Left ventricle myocardium inferior (tissue), 1 donor: ENCODE measurements at places on chromosomes 13 and 19. TPM values are rescaled to one million over a fixed set of nuclear protein-coding genes. Genes with fewer than 3 reads are reported as not detected.
A peak's percentile ranks its signal among the peaks of the same experiment; 100 is the strongest.

GRCh38 chr13:26300140-26300539, 46.2 kb downstream of the CDK8 start:
- no peak for DNase-seq

DNA sequence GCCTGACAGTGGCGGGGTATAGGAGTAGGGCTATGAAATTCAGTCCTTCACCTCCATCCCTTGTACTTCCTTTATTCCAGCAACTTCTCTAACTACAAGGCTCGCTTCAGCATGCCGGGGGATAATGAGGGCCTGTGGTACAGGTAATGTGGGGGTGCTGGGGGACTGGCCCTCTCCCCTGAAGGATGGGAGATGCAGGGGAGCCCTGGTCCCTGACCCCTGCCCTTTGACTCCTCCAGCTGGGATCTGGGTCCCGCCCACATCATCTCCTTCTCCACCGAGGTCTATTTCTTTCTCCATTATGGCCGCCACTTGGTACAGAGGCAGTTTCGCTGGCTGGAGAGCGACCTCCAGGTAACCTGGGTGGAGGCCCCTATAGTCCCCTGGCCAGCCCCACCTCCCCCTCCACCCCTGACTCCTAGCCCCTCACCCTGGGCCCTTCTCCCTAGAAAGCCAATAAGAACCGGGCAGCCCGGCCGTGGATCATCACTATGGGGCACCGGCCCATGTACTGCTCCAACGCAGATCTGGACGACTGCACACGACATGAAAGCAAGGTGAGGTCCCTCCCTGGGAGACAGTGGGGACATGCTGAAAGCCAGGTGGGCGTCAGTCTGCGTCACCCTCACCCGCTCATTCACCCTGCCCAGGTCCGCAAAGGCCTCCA, 16.5 kb downstream of the ACP7 start:
- no peak for DNase-seq

The SCAF1 gene
- total RNA-seq, result 38.8 TPM

DNA sequence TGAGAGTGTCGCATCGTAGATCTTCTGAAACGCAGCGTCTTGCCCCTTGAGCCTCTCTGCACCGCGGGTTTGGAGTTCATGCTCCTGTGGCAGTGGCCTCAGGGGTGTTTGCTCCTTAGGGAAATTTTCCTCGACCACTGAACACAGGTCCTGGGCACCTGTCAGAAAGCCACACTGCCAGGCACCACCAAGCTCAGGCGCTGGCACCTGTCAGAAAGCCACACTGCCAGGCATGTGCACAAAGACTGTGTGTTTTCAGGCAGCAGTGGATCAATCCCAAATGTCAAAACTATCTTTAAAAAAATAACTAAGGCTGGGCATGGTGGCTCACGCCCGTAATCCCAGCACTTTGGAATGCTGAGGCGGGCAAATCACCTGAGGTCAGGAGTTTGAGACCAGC, 87.1 kb downstream of the ATP11A start:
- DNase-seq, result no peak

The ANGPTL8 gene
- total RNA-seq, result not detected

The FGF21 gene
- not detected for total RNA-seq

- DNase-seq, result no peak
Observed at GRCh38 chr19:41767115-41767514, 11.8 kb downstream of the CEACAM6 start.

- no peak for DNase-seq
Observed at GRCh38 chr19:37936166-37936565, 29.2 kb downstream of the SIPA1L3 start.

GRCh38 chr13:51770681-51771417, 33.1 kb downstream of the DHRS12 start:
- DNase-seq, result no peak

GRCh38 chr13:44436589-44437337, 63.1 kb downstream of the SERP2 start:
- DNase-seq, result peak; percentile 95

The CC2D1A gene
- 20.1 TPM for total RNA-seq

DNA sequence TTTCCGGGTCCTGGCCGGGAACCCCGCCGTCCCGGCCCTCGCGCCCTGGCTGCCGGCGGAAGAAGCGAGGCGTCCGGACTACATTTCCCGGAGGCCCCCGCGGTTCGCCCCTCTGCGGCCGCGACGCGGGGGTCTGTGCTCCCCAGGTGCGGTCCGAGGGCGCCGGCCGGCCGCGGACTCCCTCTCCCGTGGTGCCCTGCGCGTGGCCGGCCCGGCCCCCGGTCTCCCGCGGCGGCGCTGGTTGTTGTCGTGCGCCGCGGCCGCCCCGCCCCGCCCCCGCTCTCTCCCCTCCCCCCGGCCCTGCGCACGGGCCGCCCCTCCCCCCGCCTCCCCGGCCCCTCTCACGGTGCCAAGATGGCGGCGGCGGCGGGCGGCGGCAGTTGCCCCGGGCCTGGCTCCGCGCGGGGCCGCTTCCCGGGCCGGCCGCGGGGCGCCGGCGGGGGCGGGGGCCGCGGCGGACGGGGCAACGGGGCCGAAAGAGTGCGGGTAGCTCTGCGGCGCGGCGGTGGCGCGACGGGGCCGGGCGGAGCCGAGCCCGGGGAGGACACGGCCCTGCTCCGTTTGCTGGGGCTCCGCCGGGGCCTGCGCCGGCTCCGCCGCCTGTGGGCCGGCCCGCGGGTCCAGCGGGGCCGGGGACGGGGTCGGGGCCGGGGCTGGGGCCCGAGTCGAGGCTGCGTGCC, at the start of gene KMT2B:
TSS of gene KMT2B (plus strand) at position 339 of the 680 bp plus-strand sequence. CDS start at position 355, 16 bp downstream.
- DNase-seq, result no peak

- no peak for DNase-seq
Observed at GRCh38 chr13:23377983-23378632, 55.4 kb downstream of the SACS start.

The DLL3 gene
- not detected for total RNA-seq

DNA sequence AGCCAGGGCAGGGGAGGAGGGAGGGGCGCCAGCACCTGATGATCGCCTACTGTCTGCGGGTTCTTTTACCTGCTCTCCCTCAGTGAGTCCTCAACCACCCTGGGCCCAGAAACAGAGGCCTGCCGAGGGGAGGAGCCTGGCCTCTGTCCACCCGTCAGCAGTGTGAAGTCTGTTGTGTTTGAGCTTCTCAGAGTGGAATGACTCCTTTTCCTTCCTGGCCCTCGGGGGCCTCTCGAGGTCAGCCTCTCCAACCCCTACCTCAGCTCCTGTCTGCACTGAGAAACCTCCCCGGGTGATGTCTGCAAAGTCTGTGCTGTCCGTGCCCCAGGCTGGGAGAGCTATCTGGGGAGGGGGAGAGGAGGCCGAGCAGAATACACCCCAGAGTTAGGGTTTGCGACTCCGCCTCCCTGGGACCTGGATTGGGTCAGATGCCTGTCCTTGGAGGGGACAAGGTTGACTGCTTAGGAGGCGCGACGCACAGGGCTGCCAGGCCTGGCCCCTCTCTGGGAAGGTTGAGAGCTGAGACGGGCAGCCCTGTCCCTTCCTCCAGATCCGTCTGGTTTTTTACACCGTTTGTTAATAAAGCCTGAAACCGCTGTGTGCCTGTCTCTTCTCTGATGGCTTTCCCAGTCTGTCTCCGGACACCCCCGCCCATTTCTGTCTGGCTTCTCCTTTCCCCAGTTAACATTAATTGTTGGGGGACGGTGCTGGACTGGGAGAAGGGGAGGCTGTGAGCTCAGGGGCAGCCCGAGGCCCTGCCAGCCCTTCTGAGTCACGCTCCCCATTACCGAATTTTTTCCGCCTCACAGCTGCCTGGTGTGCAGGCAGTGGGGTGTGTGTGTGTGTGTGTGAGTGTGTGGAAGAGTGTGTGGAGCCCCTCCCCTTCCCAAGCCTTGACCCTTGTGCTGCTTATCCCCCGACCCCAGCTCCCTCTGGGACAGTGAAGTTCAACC, 989 bp upstream of the SSC5D start:
- peak; percentile 66 for DNase-seq

The ZNF426 gene
- total RNA-seq, result 14.1 TPM

The CD37 gene
- 3.7 TPM for total RNA-seq

- peak; percentile 78 for DNase-seq
Observed at GRCh38 chr19:3062165-3063105, at the start of gene TLE5. TSS of gene TLE5 (minus strand) at chr19:3062495. CDS start at chr19:3062200, 295 bp downstream.

DNA sequence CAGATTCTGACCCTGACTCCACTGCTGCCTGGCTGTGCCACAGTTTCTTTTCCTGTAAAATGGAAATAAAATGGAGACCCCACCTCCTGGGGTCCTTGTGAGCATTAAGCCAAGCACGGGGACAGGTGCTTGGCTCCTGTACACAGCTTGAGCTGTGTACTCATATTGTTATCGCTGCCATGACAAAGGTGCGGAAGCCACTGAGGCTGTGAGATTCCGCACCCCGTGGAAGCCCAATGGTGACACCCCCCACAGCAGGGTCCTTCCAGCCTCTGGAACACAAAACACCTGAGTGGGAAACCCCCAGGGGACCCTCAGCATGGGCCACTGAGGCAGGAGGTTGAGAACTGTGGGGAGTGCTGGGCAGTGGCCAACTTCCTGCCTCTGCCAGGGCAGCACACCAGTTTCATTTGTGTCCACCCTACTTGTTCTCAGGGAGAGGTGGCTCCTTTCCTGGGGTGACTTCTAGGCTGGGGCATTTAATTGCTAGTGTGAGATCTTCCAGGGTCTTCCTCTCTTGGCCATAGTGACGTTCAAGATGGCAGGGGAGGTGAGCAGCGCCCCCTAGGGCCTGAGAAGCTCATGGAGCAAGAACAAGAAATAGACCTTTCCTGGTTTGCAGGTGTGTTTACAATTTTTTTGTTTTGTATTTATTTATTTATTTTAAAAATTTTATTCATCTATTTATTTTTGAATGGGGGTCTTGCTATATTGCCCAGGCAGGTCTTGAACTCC, 5.4 kb upstream of the JSRP1 start:
- no peak for DNase-seq

- peak; percentile 17 for DNase-seq
Observed at GRCh38 chr19:31906111-31906871, 439.1 kb upstream of the ZNF507 start.
